ENCODE measurements at places on chromosomes 16 and 17. TPM values are rescaled to one million over a fixed set of nuclear protein-coding genes. Genes with fewer than 3 reads are reported as not detected.

- no peak overlapping the region for H3K27ac ChIP-seq
- H3K4me3 ChIP-seq, result no peak overlapping the region
- H3K36me3 ChIP-seq, result no peaks in the 10 kb centered on the region
- H3K4me1 ChIP-seq, result no peaks in the 10 kb centered on the region
- DNase-seq, result no peak
- H3K27me3 ChIP-seq, result no peaks in the 10 kb centered on the region
Measured at GRCh38 chr16:20216591-20217217, 110.6 kb downstream of the GP2 start.

Gene XYLT1
- 28.5 TPM for total RNA-seq

- H3K27ac ChIP-seq, result no peak overlapping the region
- no peak overlapping the region for H3K4me3 ChIP-seq
- H3K36me3 ChIP-seq, result no peaks in the 10 kb centered on the region
- H3K27me3 ChIP-seq, result no peaks in the 10 kb centered on the region
- H3K4me1 ChIP-seq, result no peaks in the 10 kb centered on the region
Measured at GRCh38 chr17:20022701-20023100, 13.5 kb downstream of the SPECC1 start.

GRCh38 chr17:51873302-51873701 lies 285.2 kb downstream of the CA10 start:
- H3K36me3 ChIP-seq, result no peaks in the 10 kb centered on the region
- DNase-seq, result peak; percentile 55
- H3K27me3 ChIP-seq, result no peaks in the 10 kb centered on the region
- no peak overlapping the region for H3K4me3 ChIP-seq
- no peak overlapping the region for H3K27ac ChIP-seq
- H3K4me1 ChIP-seq, result peaks cover 3% of the 10 kb centered on the region

Gene MYH13
- total RNA-seq, result not detected

- no peaks in the 10 kb centered on the region for H3K4me1 ChIP-seq
- no peak for DNase-seq
- no peak overlapping the region for H3K4me3 ChIP-seq
- H3K27ac ChIP-seq, result no peak overlapping the region
- no peaks in the 10 kb centered on the region for H3K27me3 ChIP-seq
Measured at GRCh38 chr16:89065458-89065822, 28.2 kb upstream of the ACSF3 start.

Measured in endodermal cell (in vitro differentiated cells).